ENCODE measurements at places on chromosomes 1 and 21.

- no peak for DNase-seq
These were observed 2.8 kb upstream of the ELOVL1 start for GRCh38 chr1:43370564-43370963.

GRCh38 chr1:110293601-110294104 is 45.5 kb upstream of the RBM15 start:
- no peak for DNase-seq

- peak; percentile 51 for DNase-seq
These were observed 184.5 kb downstream of the KAZN start for GRCh38 chr1:14782741-14783591.

- DNase-seq: peak; percentile 66
These were observed 24.9 kb upstream of the CR1L start for GRCh38 chr1:207619871-207620542.

DNA sequence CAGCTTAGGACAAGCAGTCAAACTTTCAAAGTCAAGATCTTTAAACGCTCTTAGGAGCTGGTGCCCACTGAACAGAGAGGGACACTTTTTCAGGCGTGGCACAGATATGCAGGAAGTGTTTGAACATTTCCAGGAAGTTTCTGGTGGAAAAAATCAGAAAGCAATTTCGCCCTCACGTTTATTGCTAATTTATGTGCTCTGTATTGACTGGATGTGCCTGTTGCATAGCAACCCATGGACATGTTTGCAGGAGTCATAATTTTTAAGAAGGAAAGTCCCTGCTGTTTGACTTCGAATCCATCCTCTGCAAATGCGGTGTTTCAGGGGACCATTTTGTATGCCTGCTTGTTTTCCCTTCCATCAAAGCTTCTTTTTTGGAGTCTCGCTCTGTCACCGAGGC is 239.9 kb upstream of the IRF2BP2 start:
- DNase-seq: no peak

- no peak for DNase-seq
These were observed 691 bp upstream of the KIFAP3 start for GRCh38 chr1:170075186-170075585.

DNA sequence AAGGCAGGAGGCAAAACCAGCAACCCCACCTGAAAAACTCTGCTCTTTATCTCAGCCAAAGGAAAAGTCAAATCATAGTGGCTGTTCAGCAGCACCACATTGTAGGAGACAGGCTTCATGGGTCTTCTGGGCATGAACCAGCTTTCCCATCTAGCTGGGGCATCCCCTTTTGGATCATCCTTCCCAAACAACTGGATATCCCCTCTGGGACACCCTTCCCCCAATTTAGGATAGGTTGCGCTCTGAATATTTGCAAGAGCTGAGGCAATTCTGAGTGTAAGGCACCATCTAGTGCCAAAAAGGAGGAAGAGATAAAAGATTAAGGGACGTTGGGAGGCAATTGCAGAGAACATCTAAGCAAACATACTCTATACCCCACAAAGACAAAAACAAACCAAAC is 295.8 kb downstream of the MATN1 start:
- no peak for DNase-seq

DNA sequence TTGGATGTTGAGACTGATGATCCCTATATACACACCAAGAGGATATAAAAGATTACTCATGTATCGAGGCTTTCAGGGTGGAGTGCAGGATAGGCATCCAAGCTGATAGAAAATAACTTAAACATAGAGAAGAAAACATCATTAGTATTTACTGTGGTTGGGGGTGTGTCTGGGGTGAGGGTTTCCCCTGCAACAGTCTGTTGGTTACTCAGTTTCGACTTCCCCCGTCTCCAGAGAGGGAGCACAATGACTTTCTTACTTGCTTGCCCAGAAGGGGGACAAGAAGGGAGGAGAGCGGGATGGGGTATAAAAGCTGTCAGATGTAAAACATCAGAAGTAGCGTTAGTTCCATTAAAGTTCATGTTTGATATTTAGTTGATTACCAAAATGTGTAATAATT is 717.4 kb upstream of the ZP4 start:
- DNase-seq: no peak

DNA sequence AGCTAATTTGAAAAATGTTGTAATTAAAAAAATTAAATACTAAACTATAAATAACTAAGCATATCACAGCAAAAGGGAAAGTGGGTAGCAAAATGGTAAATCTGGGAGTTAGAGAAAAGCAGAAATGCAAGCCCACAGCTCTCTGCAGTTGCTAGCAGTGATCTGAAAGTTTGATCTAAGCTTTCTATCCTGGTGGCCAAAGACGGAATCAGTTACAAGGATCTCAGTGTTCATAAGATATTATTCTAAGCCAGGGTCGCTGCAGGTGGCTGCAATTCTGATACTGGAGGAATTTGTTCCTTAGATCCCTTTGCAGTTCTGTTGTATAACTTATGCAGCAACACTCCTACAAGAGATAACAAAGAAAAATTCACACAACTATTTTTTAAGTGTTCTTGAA is 363.7 kb downstream of the SETD4 start:
- DNase-seq: peak; percentile 20

DNA sequence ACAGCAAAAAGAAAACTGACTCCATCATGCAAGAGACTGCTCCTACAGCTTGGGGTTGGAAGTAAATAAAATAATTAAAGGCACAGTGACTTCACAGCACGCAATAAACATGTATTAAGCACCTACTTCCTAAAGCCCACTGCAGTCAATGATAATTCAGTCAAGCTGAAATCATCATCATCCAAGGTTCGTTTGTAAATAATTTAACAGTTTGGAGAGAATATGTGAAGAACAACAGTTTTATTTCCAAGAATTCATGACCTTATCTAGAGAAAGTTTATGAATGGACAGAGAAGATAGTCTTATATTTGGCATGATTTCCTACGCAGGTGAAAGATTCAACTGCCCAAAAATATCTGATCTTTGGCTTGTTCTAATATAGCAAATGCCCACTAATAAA is 86.8 kb downstream of the SMYD3 start:
- no peak for DNase-seq

DNA sequence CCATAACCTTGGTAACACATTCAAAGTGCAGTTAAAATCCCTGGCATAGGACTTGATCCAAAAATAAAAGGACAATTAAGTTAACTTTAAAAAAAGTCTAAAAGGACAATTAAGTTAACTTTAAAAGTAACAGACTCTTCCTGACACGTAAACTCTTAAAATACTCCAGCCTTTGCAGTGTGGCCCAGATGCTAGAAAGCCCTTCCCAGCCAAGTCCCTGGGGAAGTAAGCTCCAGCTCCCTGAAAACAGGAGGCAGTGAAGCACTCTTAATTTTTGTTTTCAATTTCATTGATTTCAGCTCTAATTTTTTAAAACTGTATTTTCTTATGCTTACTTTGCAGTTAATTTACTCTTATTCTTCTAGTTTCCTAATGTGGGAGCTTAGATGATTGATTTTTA is 5.1 kb upstream of the AIM2 start:
- DNase-seq: no peak

- DNase-seq: no peak
These were observed 141.2 kb downstream of the ZBTB18 start for GRCh38 chr1:244192325-244192724.

DNA sequence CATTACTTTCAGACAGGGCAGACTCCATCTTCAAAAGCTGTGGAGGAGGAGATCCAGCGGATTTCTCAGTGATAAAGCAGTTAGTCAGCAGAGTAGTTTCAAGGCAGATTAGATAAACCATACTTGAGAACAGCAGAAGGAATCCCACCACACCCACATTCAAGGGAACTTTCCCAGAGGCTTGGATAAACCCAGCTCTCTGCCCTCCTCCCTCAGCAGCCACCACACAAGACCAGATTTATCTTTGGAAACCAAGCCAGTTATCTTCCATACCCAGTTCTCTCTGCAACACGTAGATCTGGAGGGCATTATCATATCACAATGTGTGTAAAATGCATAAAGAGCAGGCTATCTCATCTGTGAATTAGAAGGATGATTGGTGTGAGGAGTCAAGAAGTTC is 40.2 kb downstream of the GFI1 start:
- DNase-seq: peak; percentile 44

DNA sequence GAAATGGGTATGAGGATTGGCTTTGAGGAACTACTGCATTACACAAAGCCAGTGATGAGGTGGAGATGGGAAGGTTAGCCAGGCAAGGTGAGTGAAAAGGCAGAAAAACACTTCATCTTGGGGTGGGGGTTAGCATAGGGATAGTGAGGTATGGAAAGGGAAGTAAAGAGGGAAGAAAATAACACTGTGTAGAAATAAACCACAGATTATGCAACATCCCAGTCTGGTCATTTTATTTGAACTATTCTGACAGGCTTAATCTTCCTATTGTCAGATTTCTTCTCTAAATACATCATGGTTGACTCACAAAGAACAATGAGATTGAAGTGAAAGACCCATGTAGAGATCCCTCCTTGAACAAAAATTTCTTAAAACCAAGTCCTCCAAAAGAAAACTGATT is 640.2 kb downstream of the PTPRC start:
- DNase-seq: peak; percentile 26

DNA sequence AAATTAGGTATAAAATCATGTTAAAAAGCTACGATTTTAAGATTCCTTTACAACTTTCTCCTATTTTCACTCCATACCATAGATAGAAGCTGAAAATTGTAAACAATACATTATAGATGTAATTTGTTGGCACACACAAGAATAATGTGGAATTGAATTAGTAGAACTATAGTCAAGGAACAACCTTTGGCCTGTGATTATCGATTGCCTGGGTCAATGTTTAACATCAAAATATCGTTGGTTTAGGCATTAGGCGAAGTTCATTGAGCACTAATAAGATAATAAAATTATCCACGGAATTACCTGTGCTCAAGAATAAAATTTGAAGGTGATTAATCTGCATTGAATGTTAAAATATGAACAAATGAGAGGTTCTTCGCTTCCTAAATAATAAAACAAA is 455.1 kb upstream of the ZP4 start:
- DNase-seq: no peak

- DNase-seq: no peak
These were observed 1.2 kb downstream of the DMRTA2 start for GRCh38 chr1:50421768-50422674.

- no peak for DNase-seq
These were observed 159.1 kb downstream of the LHX8 start for GRCh38 chr1:75293270-75293669.

DNA sequence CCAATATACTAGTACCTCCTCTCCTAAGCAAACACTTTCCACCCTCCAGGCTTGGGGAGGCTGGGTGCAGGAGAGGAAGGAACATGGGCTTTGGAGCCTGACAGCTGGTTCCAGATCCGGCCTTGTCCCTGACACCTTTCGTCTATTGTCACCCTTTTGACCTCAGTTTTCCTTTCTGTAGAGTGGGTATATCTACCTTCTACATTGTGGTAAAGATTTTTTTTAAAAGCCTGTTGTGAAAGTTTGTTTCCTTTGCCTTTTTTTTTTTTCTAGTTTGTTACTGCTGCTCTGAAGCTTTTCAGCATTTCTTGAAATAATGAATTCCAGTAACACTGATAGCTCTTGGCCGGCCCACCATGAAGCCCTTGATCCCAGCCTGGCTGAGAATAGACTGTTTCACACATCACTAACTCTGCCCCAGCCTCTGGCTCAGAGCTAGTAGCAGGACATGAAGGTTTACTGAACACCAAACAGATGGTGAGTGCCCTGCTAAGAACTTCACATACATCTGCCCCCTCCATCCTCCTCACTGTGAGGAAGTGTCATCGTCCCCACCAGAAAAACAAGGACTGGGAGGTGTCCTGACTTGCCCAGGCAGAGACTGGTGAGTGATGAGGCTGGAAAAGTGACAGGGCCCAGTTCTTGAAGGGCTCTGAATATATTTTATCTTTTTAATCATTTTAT is 33.0 kb upstream of the ID3 start:
- DNase-seq: peak; percentile 19

- DNase-seq: no peak
These were observed 16.5 kb downstream of the SPOCD1 start for GRCh38 chr1:31799196-31799894.

DNA sequence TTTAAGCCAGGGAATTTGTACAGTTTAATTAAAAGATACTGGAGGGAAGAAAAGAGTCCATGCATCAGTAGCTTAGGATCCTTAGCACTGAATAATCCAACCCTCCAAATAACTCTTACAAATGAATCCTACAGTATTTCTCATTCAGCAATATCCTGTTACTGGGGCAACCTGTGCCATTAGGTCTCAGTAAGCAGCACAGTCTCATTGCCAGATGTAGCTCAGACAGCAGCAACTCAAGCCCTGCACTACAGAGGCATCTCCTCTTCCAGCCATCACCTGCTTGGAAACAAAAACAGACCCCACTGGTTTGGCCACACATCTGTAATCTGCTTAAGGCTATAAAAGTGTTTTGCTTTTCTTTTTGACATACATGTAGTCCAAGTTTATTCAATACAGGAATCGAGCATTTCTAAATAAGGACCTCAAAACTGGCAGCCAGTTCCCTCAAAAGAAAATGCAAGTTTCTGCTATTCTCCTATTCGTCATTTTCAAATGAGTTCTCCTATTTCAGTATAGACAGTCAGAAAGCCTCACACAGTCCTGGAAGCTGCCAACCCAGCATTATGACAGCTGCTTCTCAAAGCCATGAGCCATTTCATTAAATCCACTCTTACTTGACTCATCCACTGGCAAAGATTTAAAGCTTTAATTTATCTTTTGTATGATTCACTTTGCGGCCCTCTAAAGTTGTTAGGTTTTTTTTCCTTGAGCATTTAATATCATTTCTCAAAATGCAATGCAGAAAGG is 129.0 kb downstream of the APP start:
- DNase-seq: peak; percentile 56

DNA sequence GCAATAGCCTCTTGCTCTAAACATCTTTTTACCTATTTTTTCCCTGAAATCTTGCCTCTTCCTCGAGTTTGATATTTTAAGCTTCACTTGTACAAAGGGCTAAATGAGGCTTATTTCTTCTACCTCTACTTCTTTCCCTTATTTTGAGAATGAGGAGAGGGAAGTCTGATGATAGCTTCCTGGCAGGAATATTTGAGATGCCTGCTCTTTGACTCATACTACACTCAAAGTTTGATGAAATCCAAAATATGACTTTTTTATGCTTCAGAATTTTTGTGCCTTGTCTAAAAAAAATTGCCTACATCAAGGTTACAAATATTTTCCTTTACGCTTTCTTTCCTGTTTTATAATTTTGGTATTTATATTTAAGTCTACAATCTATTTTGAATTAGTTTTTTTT is 624.4 kb upstream of the PLXNA2 start:
- peak; percentile 1 for DNase-seq

DNA sequence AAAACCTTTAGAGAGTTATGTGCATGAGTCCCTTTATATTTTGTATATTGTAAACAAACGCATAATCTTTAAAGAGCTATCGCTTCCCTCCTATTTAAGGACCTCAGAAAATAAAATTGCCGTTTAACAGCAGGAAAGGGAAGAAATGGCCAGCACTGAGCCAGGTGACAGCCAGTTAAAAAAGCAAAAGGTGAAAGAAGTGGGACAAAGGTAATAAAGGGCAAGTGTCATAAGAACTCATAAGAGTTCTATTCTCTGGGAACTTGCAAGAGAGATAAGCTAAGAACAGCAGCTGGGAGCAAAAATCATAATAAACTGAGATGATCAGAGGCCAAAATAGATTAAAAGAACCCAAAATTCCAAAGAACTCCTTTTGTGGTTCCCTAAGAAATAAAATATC is 520.9 kb upstream of the PKN2 start:
- no peak for DNase-seq

- DNase-seq: peak; percentile 46
These were observed 24.2 kb upstream of the EYA3 start for GRCh38 chr1:28112388-28113241.
